ENCODE measurements at places on chromosomes 7 and 10.

DNA sequence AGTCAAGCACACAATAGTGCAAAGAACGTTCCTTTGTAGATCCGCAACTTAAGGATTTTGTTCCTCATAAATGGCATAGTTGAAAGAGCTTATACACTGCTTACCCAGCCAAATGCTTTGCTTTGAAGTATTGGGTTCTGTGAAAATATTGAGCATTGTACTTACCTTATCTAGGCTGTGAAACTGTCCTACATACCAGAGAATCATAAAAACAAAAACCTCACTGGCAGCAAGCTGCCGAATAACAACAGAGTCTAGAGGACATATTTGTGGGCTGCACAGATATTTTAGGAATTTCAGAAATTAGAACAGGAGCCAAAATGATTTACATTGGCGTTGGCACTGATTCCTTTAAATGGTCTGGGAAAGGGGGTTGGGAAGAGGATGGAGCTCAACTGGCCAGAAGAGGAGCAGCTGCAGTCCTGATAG, 174.8 kb downstream of the RTKN2 start:
- no peak for DNase-seq

GRCh38 chr10:103396789-103397087, 312 bp downstream of the PDCD11 start:
- DNase-seq: no peak

DNA sequence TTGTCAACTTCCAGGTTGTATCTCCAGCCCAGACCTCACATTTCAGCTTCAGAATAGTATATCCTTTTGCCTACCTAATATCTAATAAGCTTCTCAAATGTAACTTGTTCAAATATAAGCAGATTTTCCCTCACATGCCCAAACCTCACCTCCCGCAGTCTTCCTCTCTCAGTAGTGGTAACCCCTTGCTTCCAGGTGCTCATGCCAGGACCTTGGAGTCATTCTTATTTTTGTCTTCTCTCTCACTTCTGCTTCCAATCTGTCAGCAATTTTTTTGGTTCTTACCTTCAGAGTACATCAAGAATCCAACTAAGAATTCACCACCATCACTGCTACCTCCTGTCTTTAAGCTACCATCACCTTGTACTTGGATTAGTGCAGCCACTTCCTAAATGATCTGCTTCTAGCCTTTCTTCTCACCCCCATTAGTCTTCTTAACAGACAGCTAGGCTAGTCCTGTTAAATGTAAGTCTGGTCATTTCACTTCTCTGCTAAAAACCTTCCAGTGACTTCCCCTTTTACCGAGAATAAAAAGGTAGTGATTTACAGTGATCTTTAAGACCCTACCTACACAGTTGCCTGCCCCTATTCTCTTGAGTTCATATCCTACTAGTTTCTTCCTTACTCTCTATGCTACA, 14.0 kb downstream of the ANKIB1 start:
- no peak for DNase-seq

DNA sequence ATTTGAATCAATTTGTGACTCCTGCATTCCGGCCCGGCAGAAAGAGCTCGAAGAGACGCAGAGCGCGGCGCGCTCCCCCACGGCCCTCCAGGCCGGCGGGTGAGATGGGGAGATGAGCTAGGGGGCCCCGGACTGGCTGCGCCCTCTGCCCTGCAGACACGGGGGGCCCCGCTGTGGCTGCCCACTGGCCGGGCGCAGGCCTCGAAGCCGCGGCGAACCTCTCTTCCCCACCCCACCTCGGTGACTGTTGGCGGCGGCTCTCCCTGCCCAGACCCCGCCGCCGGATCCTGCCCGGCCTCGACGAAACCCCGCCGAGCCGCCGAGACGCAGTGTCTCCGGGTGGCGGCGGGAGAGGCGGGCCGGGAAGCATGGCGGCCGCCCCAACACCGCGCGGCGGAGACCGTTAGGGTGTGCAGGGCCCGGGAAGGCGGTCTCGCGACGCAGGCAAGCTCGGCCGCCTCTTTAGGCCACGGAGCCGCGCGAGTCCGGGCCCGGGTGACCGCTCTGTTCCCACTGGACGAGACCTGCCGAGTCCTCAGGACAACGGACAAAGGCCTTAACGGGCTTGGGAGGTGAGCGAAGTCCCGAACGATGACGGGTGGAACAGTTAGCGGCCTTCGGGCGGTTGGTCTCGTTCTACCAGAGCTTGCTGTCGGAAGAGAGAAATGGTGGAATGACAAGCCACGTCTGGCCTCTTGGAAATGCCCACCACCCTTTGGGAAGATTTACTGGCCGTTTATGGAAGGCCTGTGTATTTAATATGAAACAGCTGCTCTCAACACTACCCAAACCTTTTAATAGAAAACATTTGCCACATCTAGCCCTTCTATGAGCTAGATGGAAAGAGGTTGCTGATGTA, 24.3 kb downstream of the NUP42 start:
- DNase-seq: no peak

DNA sequence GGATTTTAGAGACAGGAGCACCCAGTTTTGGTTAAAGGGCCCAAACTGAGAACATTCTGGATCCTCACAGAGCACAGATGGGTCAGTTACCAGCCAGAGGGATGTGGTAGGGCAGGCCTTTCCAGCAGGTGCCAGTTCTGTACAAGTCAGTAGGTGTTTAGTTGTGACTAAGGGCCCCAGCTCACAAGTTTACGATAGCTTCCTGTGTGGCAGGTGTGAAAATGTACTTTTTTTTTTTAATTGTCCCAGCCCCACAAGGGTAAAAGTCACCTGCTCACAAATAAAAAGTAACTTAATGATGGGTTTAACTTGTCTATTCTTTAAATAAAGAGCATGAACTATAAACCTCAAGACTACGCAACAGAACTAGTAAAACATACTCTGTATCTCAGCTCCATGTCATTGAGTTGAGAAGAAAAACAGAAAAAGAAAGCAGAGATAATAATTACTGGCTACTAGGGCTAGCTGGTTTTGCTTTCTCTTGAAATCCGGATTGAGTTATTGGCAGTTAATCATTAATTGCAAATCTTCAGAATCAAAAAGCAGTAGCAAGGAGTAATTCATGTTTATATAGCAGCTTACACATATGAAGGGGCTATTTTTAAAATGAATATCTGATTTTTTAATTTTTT, 15.4 kb downstream of the NFE2L3 start:
- no peak for DNase-seq

DNA sequence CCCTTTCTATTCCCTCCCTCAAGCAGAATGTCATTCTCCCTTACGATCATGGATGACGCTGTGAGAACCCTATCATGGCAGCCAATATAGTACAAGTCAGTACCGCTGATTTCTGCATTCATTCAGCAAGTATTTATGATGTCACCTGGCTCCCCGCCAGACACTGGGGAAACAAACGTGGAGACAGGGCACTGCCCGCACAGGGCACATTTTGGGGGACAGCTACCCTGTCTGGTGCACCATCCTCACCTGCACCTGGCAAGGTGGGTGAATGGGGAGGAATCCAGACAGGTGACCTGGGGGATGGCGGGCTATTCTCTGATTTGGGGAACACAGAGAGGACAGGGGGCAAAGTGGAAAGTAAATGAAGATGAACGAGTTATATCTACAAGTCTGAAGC, 28.4 kb downstream of the MKI67 start:
- no peak for DNase-seq

DNA sequence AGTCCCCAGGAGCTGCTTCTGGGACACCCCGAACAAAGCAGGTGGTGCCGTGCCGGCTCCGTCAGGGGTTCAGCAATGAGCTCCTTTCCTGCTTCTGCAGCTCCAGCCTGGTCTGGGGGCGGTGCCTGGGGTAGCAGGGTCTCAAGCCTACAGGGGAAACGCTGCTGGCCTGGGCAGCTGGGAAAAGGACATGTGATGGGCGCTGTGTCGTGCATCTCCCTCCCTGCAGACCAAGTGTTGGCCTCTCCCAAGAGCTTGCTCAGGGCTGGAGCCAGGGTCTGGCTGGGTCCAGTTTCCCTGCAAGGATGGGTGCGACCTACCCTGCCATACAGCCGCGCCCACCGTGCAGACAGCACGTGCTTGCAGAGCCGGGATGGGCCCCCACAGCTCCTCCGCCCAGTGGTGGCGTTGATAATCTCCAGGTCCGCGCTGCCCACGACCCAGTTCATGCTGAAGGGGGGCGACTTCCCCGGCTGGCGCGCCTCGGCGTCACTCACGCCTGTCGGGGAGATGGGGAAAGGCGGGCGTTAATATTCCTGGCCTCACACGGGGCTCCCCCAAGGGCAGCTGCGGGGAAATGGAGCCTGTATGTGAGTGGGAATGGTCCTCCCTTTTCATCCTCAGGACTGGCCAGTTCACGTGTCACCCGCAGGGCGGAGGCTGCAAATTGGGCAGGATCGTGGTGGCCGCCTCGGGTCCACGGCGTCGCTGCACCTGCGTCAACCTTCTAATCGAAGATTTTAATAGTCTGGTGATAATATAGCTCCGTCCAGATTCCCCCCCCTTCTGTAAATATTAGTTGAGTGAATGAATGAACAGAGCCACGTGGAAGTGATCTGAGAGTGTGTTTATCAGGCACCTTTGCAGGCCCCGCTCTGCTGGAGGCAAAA, 128.6 kb downstream of the WDR37 start:
- no peak for DNase-seq

DNA sequence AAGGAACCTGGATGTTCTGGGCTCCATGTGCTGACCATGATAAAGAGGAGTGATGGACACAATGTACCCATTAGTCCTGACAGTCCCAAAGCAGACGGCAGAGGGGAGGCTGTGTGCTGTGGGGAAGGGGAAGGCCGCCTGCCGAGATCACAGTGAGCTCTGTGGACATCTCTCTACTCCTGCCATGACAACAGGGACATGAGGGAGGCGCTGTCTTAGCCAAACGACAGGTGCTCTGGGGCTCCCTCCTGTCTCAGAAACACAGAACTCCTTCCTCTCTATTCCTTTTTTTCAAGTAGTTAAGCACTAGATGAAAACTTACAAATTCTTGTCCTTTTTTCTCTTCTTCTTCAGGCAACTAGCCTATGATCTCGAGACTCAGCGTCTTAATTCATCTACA, 113.1 kb downstream of the RNF32 start:
- DNase-seq: no peak

GRCh38 chr7:35681231-35682029, 13.5 kb downstream of the HERPUD2 start:
- no peak for DNase-seq

GRCh38 chr7:155942226-155942950, 130.1 kb upstream of the SHH start:
- DNase-seq: no peak

GRCh38 chr7:38321515-38321944, 48.1 kb upstream of the TARP start:
- no peak for DNase-seq

DNA sequence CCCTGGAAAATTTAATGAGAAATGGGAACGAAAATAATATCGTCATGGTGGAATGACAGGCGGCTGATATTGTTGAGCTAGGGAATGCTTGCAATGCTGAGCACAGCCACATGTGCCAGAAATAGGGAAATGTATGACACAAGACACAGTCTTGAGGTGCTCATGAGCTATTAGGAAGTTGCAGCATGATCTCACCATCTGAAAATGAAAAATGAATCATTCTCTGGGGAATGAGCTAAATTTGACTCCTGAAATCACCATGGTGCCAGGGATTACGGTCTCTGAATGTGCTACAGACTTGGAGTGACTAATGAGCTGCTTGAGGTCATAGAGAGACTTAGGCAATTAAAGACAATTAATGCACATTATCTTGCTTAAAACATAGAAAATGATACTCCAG, 845.0 kb downstream of the CNTNAP2 start:
- no peak for DNase-seq

GRCh38 chr10:4234661-4235060, 449.7 kb upstream of the KLF6 start:
- DNase-seq: no peak

GRCh38 chr10:58932126-58932525, 244.3 kb upstream of the PHYHIPL start:
- DNase-seq: no peak

DNA sequence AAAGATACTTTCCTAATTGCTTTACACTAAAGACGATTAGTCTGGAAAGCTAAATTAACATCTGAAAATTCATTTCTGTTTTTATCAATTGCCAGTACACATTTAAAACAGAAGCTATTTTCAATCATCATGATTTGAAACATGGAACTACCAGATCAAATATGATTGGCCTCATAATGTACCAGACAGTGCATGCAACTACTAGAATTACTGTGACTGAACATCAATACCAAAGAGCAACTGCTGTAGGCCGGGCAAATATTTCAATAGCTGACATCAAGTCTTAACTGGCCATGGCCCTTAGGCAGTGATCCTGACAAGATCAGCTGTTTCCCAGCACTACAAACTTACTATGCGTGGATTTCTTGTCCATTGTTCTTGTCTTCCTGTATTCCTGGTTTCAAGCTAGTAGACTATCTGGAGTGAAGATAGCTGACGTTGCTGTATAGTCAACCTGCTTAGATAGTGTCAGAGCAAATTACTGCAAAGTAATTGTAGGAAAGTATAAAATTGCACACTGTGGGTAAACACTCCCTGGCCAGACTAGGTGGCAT, 21.7 kb upstream of the WNT16 start:
- DNase-seq: no peak

GRCh38 chr7:133183042-133183794, 69.7 kb upstream of the EXOC4 start:
- DNase-seq: no peak

DNA sequence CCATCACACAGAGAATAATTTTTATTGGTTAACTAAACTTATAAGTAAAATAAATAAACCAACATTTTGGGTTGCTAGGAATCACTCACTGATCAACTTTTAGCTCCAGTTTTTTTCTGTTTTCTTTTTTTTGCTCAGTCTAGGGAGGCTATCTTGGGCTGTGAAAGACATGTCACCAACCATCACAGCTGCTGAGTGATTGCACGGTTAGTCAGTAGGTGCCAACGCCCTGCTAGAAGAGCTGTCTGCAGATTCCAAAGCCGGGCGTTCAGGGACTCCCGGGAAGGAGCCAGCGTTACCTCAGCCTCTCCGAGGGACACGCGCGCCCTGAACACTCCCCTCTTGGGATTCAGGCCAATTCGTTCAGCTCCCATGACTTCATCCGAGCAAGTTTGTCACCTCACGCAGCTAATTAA, 604 bp upstream of the STAM start:
- DNase-seq: no peak

- DNase-seq: no peak
Measured at GRCh38 chr10:73867126-73867807, 7.1 kb downstream of the CAMK2G start.

DNA sequence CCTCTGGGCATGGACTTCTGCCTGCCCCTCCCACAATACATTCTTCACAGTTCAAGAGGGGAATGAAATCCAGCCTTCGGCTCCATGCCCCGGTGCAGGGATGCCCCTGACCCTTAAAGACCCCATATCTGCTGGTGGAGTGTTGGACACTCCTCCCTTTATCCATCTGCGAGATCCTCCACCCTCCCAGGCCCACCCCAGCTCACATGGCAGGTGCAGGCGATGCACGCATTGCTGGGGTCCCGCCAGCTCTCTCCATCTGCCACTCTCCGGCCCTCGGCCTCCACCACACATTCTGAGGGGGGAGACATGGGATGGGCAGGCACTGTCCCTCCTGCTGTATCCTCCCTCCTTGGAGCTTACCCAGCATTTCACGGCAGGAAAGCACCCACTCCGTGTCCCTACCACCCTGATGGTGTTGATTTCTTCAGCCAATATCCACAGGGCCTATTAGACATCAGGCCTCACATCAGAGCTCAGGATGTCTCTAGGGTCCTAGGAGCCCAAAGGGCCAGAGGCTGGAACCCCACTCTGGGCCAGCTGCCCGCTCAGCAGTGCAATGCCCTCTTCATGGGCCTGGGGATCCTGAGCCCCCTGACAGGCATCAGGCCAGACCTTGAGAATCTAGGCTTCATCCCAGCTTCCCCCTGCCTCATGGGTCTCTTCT, 18.3 kb downstream of the ATP6V1F start:
- DNase-seq: no peak

GRCh38 chr7:139704308-139704879, 73.4 kb downstream of the HIPK2 start:
- DNase-seq: no peak

- DNase-seq: no peak
Measured at GRCh38 chr7:102214477-102215072, 72.1 kb upstream of the SH2B2 start.

All from activated CD8-positive, alpha-beta memory T cell treated with anti-CD3 and anti-CD28 coated beads for 1 hour (primary cell).